ENCODE measurements at places on chromosomes 7 and 10.
A peak's percentile ranks its signal among the peaks of the same experiment; 100 is the strongest.

DNA sequence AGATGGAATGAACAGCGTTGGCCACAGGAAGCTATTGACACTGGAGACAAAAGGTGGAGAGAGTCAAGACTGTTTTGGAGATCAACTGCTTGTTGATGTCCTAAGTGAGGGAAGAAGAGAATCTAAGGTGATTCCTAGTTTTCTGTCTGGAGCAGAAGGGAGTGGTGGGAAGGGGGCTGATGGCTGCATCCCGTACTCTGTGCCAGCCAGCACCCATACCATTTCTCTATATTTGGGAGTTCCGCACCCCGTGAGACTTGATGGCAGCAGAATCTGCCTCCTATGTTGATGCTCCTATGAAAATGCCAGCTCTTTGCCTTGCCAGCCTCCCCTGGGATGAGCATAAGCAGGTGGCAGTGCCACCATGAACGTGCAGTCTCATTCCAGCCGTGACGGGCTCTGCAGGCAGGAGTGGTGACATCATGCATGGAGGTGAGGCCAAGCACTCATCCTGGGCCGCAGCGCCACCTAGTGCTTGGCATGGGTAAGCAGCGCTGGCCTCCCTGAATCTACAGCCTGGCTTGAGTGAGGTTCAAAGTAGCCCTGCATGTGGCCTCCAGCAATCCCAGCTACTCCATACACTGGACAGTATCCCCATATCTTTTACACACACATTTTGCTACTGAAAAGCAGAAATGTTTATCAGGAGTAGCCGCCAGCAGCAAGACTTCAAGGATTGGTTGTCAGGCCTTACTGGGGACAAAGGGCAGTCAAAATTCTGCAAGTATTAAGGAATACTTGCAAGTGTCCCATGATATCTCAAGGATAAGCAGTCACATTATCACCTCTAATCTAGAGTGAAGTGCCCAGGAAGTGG lies 43.0 kb downstream of the PODXL start:
- DNase-seq, result peak; percentile 56

GRCh38 chr10:103227416-103227815 lies 18.3 kb upstream of the RPEL1 start:
- DNase-seq, result no peak

DNA sequence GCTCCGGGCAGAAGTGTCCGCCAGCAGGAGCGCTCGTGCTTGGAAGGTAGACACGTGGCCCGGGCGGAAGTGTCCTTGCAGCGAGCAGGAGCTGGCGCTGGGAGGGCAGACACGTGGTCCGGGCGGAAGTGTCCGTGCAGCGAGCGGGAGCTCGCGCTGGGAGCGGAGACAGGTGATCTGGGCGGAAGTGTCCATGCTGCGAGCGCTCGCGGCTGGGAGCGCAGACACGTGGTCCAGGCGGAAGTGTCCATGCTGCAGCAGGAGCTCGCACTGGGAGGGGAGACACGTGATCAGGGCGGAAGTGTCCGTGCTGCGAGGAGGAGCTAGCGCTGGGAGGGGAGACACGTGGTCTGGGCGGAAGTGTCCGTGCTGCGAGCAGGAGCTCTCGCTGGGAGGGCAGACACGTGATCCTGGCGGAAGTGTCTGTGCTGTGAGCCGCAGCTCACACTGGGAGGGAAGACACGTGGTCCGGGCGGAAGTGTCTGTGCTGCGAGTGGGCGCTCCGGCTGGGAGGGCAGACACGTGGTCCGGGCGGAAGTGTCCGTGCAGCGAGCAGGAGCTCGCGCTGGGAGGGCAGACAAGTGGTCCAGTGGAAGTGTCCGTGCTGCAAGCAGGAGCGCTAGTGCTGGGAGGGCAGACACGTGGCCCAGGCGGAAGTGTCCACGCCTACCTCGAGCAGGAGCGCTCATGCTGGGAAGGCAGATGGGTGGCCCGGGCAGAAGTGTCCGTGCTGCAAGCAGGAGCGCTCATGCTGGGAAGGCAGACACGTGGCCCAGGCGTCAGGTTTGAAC lies 41.1 kb upstream of the PRKAR1B start:
- no peak for DNase-seq

DNA sequence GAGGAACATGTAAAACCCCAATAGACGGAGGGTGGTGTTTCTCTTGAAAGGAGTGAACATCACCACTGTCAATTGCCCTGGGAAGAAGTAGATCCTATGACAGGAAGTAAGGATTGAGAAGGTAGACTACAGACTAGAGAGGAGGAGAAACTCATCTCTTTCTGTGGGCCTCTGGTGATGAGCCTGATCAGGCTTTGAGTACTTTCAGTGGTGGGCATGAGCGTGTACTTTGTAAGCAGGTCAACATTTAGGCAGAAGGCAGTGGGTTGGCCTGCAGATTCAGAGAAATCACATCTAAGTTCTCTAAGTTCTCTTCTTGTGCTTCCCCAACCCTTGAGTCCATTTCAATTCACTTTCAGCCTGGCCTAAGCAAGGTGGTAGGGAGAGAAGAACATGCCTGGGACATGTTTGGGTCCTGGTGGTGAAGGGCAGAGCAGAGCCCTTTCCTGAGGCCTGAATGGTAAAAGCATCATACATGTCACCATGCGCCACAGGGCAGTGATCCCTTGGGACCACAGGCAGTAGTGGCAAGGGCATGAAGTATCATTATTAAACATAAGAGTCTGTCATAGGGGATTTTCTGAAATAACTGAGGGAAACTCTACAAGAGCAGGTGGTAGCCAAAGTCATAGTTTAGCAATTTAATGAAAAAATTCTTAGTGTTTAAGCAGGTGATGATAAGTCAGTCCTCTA lies 56.4 kb upstream of the ANKRD1 start:
- DNase-seq, result no peak

DNA sequence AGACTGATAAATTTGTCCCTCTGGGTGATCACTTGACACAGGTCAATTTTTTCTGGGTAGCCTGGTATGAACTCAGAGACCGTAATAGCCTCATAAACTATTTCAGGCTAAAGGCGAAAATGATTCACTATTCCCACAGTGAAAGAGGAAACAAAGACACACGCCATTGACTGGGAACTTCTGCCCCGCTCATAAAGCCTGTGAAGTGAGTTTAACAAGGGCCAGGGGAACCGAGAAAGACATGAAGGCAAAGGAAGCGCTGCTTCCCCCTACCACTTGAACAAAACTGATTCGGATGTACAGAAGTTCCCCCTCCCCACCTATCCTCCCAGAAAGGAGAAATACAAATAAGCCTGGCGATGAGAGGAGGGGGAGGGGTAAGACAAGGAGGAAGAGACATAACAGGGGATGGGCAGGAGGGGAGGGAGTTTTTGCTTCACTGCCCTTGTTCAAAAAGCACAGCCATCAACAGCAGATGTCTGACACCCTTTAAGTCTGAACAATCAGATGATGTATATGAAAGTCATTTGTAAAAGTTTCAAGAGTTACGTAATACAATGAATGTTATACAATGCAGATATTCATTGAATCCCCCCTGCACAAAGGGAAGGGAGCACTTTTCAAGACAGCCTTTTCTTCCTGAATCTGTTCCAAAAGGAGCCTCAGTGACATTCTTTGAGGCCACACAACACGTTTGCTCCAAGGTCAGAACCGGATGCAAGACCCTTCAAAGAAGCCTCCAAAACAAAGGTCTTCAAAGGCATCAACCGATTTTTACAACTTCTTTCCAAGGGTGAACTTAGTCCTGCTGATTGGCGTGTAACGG lies 734 bp downstream of the ABCB4 start:
- DNase-seq, result no peak

DNA sequence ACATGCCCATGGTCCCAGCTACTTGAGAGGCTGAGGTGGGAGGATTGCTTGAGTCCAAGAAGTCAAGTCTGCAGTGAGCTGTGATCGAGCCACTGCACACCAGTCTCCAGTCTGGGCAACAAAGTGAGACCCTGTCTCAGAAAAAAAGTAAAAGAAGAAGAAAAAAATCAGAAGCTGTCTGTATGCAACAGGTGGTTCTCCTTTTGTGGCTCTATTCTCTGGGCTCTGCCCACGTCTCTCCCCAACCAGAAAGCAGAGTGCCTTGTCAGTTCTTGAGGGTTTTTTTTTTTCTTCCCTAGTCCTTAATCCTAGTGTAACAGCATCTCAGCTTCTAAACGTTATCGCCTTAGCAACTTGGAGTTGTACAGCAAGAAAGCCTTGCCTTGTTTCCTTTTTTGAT lies 89.5 kb downstream of the PRKCQ start:
- DNase-seq, result no peak

GRCh38 chr7:109213081-109213480 lies 643.4 kb downstream of the DNAJB9 start:
- no peak for DNase-seq

GRCh38 chr7:108293149-108293612 lies 163.0 kb upstream of the LAMB4 start:
- DNase-seq, result no peak

- DNase-seq, result no peak
Measured at GRCh38 chr7:146116521-146117222, at the start of gene CNTNAP2. Gene CNTNAP2, plus strand, starts transcription at chr7:146116801. Its CDS starts 76 bp downstream, at chr7:146116877.

DNA sequence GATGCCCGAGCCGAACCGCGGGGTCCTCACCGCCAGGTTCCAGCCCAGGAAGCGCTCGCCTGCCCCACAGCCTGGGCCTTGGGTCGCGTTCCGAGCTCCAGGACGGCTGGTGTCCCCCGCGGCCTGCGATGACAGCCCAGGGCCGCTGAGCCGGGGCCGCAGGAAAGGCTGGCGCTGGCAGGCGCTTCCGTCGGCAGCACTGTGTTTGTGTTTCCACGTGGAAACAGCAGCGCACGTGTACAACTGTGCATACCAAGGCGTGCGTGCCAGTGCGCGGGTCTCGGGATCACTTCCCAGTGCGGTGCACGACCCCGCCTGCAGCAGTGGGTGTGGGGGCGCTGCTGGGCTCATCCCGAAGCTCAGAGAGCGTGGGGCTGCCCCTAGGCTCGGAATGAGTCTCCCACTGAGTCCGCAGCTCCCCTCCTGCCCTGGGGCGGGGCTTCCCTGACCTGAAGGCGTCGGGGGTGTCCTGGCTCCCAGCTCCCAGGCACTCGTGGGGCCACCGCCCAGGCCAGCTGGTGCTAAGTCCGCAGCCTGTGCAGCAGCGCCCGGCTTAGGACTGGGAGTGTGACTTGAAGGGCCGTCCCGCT lies 17.2 kb downstream of the AP5Z1 start:
- no peak for DNase-seq

- no peak for DNase-seq
Measured at GRCh38 chr7:101782896-101783295, 34.5 kb upstream of the CUX1 start.

DNA sequence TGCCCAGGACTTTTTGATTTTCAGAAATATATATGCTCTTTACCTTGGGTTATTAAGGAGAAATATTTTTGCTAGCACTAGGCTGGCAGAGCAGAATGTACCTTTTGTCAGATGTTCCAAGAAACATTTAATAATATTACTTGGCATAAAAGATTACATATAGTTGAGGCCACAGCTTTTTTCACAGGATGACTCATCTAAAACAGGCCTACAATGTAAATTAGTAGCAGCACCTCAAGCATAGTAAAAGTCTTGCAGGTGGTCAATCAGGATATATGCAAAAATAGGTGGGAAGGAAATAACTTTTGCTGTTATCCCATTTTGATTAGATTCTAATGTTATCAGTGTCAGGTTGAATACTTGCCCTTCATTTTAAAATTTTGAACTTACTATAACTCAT lies 14.9 kb upstream of the ITGB1 start:
- no peak for DNase-seq

DNA sequence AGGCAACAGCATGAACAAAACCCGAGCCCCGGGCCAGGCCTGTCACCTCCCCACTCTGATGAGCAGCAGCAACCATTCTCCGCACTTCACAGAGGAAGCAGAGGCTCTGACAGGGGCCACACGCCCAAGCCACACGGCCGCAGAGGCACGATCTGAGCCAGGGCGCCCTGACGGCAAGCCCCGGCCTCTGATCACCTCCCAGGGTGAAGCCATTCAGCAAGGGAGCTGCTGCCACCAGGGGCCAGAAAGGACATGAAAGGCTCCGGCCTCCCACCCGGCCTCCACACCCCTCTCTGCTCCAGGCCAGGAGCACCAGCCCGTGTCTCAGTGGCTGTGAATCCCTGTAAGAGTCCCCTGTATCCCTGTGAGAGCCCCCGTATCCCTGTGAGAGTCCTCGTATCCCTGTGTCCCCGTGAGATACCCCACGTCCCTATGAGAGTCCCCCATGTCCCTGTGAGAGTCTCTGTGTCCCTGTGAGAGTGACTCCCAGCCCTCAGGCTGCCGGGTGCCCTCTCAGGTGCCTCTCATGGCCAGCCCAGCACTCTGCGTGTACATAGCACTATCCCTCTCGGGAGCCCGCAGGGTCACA lies 187.8 kb downstream of the MAD1L1 start:
- DNase-seq, result no peak

DNA sequence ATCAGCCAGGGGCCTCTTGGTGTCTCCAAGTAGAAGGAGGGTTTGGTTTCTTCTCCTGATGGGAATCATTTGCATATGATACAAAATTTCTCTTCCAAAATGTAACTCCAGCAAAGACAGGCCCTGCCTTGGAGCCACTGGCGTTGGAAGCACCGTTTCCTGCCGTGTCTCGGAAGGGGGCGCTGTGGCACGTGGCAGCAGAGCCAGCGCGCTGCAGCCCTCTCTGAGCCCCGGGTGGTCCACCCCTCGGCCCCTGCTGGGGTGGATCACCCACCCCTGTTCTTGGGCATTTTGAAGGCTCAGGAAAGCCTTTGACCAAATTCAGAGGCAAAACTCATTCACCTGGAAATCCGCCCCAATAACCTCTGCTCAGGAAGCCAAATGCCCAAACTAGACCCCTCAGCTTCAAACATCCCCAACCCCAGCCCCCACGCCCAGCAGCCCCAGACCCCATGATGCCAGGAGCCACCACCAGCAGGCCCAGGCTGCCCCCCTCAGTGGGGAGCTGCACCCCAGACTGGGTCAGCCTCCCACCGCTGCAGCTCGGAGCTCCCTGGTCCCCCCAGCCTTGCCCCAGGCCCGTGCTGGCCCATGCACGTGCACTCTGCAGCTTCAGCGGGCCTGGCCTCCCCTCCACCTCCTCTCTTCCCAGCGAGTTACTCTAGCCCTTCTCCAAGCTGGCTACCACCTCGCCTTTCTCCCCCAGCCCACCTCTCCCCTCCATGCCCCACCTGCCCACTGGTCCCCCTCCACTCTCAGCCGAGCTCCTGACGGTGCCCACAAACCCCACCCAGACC lies 29.5 kb upstream of the ELFN1 start:
- no peak for DNase-seq

GRCh38 chr10:78458983-78459638 lies 425.4 kb downstream of the RPS24 start:
- no peak for DNase-seq

DNA sequence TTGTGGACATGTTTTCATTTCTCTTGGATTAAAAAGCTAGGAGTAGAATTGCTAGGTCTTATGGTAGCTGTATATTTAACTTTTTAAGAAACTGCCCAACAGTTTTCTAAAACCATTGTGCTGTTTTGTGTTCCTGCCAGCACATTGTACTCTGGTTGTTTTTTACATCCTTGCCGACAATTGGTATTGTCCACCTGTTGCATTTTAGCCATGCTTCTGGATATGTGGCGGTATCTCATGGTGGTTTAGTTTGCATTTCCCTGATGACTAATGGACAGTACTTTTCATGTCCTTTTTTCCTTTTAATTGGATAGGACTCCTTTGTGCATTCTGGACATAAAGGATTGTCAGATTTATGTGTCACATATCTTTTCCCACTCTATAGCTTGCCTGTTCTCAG lies 45.5 kb downstream of the STK17A start:
- no peak for DNase-seq

- DNase-seq, result no peak
Measured at GRCh38 chr7:35701287-35701900, 6.5 kb upstream of the HERPUD2 start.

GRCh38 chr10:7523656-7524055 lies 112.8 kb upstream of the SFMBT2 start:
- DNase-seq, result no peak

All from stimulated activated CD8-positive, alpha-beta memory T cell treated with anti-CD3 and anti-CD28 coated beads, Interleukin-15, amount 100 ng/mL, for 1 hour (primary cell).